ENCODE measurements at places on chromosomes 1 and 21. TPM values are rescaled to one million over a fixed set of nuclear protein-coding genes. Genes with fewer than 3 reads are reported as not detected.

DNA sequence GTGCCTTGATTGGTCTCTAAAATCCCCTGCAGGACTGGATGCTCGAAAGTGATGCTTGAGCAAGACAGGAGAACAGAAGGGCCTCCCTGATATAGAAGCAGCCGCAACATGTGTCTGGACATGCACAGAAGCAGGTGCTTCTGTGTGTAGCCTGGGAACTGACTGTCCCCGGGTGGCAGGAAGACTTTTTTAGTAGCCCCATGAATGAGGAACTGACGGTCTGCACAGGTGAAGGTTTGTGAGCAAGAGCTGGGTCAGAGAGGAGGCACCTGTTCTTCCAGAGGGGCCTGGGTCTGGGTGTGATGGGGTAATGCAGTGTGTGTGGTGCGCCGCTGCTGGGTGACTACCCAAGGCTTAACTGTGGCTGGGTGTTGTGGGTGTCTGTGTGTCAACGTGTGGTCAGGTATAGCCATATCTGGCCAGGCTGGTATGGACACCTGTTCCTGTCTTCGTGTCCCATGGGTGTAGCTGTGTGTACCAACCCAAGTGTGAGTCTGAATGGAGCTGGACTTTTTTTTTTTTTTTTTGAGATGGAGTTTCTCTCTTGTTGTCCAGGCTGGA is 39.1 kb upstream of the FOXO6 start:
- DNase-seq = no peak

- no peak for DNase-seq
Measured at GRCh38 chr1:23799570-23800399, 769 bp downstream of the GALE start.

GRCh38 chr1:200415789-200416593 is 6.2 kb upstream of the ZNF281 start:
- no peak for DNase-seq

- DNase-seq = no peak
Measured at GRCh38 chr1:112371775-112372174, 24.2 kb upstream of the CTTNBP2NL start.

GRCh38 chr1:41030872-41031616 is 9.5 kb upstream of the SLFNL1 start:
- DNase-seq = no peak

DNAJC6 gene
- 6.5 TPM for total RNA-seq

DNA sequence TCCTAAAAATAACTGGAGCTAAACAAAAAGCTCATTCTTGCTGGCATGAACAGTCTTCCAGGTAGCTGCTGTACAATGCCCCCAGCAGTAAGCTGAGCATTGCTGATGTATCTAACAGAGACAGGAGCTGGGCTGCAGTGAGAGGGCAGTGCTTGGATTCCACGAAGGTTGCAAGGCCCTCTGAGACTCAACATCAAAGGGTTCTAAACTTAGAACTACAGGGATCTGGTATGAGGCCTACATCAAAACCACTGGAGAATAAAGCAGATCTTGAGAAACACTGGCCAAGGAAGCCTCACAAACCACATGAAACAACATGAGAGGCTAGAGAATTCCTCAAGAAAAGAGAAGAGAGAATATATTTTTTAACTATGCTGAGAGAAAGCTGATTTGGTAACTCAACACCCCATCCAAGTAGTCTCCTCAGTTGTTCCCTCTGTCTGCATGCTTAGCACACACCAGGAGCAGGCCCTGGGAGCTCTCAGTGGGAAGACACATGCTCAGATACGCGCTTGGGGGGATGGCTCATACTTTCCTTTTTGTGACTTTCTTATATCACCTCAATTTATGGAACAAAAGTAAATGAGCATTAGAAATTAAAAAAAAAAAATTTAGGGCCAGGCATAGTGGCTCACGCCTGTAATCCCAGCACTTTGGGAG is 27.7 kb downstream of the DSTYK start:
- no peak for DNase-seq

DNA sequence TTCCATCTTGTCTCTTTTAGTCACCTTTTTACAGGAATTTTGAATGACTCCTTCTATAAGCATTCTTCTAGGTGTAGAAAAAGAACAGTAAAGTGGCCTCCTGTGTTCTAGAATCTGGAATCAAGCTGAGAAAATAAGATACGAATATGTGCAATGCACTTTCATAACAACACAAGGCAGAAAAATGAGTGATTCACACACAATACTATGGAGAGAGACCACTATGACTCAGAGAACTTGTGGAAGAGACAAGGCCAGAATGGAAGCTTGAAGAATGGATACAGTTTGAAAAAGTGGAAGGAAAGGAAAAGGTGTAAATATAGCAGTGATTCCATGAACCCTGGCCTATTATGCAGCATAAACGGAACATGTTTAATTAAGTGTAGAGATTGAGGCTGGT is 57.1 kb upstream of the SAMSN1 start:
- no peak for DNase-seq
